ENCODE measurements at places on chromosomes 2 and 18. TPM values are rescaled to one million over a fixed set of nuclear protein-coding genes. Genes with fewer than 3 reads are reported as not detected.

Gene RPS27A
- total RNA-seq, result 945 TPM

DNA sequence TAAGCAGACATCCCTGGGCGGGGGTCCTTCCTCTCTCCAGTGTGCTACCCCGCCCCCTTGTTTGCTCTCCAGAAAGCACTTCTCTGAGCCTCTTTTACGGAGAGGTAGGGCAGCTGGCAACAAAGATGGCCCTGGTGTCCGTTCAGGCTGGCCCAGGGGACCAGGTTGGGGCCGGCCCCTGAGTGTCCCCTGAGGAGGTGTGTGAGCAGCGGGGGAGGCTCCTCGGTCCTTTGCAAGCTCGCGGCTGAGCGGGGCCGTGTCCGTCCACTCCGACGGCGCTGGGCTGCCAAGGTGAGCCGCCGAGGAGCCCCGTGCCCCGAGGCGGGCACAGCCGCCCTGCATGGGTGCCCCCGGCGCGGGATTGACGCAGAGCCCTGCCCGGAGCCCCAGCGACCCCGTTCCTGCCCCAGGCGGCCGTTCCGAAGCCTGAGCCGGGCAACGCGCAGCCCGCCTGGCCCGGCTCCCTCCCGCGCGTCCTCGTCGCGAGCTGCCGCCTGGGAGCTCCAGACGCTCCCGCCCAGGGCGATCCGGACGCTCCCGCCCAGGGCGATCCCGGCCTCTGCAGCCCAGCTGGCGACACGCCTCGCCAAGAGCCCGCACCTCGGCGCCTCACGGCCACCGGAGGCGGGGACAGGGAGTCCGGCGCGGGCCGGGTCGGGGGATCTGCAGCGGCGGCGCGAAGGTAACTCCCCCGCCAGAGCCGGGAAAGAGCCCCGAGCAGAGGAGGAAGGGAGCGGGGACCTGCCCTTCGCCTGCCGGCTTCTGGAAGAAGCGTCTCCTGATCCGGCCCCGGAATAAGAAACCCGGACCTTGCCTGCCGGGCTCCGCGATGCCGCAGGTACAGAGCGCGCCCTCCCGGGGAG, at the start of gene PROKR1:
TSS of gene PROKR1 (plus strand) at position 569 of the 863 bp plus-strand sequence. CDS start 2,243 bp downstream, outside the sequence.
- peaks cover 72% of the 10 kb centered on the region for H3K27me3 ChIP-seq
- H3K4me1 ChIP-seq, result peaks cover 12% of the 10 kb centered on the region
- H3K4me3 ChIP-seq, result peak within 1 kb of the TSS; percentile 39
- H3K36me3 ChIP-seq, result peaks cover 1% of the 10 kb centered on the region

- no peaks in the 10 kb centered on the region for H3K4me1 ChIP-seq
- H3K27ac ChIP-seq, result no peak overlapping the region
- H3K27me3 ChIP-seq, result peaks cover 15% of the 10 kb centered on the region
- H3K4me3 ChIP-seq, result no peak overlapping the region
- no peaks in the 10 kb centered on the region for H3K36me3 ChIP-seq
Measured at GRCh38 chr2:85111819-85112281, 21.3 kb upstream of the TCF7L1 start.

Gene NPPC
- total RNA-seq, result not detected

Gene ARL4C
- 292 TPM for total RNA-seq

- DNase-seq, result no peak
- no peaks in the 10 kb centered on the region for H3K4me1 ChIP-seq
- peaks cover 7% of the 10 kb centered on the region for H3K27me3 ChIP-seq
- no peak overlapping the region for H3K27ac ChIP-seq
Measured at GRCh38 chr2:11708106-11708505, 38.1 kb upstream of the NTSR2 start.

Gene TMEM17
- total RNA-seq, result not detected

Gene ADRA2B
- 0.06 TPM for total RNA-seq

Gene CFAP65
- total RNA-seq, result not detected

GRCh38 chr2:12607971-12608370, 108.8 kb upstream of the TRIB2 start:
- H3K27me3 ChIP-seq, result peaks cover 8% of the 10 kb centered on the region
- H3K4me3 ChIP-seq, result no peak overlapping the region
- DNase-seq, result no peak
- no peak overlapping the region for H3K27ac ChIP-seq

Gene FBXO15
- total RNA-seq, result 0.89 TPM

DNA sequence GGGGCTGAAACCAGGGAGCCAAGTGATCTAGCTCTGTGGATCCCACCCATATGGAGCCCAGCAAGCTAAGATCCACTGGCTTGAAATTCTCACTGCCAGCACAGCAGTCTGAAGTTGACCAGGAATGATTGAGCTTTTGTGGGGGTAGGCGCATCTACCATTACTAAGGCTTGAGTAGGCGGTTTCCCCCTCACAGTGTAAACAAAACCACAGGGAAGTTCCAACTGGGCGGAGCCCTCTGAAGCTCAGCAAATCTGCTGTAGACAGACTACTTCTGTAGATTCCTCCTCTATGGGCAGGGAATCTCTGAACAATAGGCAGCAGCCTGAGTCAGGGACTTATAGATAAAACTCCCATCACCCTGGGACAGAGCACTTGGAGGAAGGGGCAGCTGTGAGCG, 96.7 kb downstream of the CCDC148 start:
- H3K36me3 ChIP-seq, result no peaks in the 10 kb centered on the region
- no peak for DNase-seq

DNA sequence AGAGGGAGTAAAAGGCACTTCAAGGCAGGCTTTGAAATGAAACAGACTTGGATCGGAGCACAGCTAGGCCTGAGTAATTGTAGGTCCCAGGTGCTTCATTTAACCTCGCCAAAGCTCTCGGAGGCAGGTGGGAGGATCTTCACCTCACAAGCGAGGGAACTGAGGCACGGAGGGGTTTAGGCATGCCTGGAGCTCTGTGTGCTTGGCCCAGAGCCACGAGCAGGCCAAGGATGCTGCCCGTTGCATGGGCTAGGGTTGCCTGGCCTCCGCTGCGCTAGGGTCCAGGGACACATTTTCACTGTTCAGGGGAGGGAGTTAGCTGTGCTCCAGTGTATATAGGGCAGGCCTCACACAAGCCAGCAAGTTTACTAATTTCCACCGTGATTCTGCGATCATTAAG, 11.2 kb downstream of the TMEM37 start:
- no peak overlapping the region for H3K4me3 ChIP-seq
- H3K27me3 ChIP-seq, result no peaks in the 10 kb centered on the region

Gene EMILIN2
- total RNA-seq, result 18.6 TPM

GRCh38 chr2:237320801-237321560, 93.0 kb downstream of the COL6A3 start:
- no peak for DNase-seq
- no peaks in the 10 kb centered on the region for H3K27me3 ChIP-seq
- H3K4me1 ChIP-seq, result no peaks in the 10 kb centered on the region
- H3K27ac ChIP-seq, result no peak overlapping the region

Gene NEU2
- not detected for total RNA-seq

- peaks cover 15% of the 10 kb centered on the region for H3K4me1 ChIP-seq
- peak; percentile 81 for DNase-seq
- no peaks in the 10 kb centered on the region for H3K27me3 ChIP-seq
- H3K27ac ChIP-seq, result peak overlapping the region; percentile 86
- peak overlapping the region; percentile 10 for H3K4me3 ChIP-seq
Measured at GRCh38 chr2:174039551-174040416, 74.6 kb upstream of the SP3 start.

GRCh38 chr2:220181165-220181564, 553.7 kb downstream of the SLC4A3 start:
- H3K4me1 ChIP-seq, result no peaks in the 10 kb centered on the region
- no peak for DNase-seq
- H3K36me3 ChIP-seq, result no peaks in the 10 kb centered on the region
- H3K27me3 ChIP-seq, result no peaks in the 10 kb centered on the region
- no peak overlapping the region for H3K27ac ChIP-seq
- H3K4me3 ChIP-seq, result no peak overlapping the region

DNA sequence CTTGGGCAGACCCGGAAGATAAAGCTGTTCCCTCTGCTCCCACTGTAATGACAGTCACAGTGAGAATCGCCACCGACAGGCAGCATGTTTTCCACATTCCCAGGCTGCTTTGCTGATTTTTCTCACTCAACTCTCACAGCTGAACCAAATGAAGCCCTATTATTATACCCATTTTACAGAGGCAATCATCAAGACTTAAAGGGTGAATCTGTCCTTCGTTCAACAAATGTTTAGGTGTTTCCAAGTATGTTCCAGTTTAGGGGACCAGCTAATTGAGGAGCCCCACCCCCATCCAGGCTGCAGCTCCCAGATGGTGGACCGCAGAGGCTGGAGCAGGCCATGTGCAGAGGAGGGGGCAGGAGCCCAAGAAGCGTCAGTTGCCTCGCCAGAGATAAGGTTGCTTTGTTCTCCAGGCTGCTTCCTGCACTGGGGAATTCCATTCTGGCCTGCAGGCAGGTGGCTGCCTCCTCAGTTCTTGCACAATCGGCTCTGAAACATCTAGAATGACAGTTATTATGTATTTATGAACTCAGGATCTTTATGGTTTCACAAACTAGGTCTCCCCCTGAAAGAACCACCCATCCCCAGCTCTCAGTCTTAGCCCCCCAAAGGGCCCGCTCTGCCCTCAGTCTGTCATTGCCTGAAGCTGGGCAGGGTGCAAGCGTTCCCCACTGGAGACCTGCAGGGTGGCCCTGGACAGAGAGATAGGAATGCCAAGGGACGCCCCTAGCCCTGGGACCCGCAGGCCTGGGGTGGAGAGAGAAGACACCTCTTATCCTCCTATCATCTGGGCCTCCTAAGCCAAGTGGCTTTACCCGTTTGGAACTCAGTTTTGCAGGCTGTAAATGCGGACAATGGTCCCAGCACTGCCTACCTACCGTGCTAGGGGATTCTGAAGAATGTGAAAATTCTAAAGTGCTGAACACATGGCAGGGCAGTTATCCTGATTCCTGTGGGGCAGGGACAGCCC, 49.1 kb upstream of the MYCN start:
- no peaks in the 10 kb centered on the region for H3K36me3 ChIP-seq
- no peaks in the 10 kb centered on the region for H3K27me3 ChIP-seq
- no peak overlapping the region for H3K4me3 ChIP-seq
- DNase-seq, result no peak
- no peak overlapping the region for H3K27ac ChIP-seq
- no peaks in the 10 kb centered on the region for H3K4me1 ChIP-seq

DNA sequence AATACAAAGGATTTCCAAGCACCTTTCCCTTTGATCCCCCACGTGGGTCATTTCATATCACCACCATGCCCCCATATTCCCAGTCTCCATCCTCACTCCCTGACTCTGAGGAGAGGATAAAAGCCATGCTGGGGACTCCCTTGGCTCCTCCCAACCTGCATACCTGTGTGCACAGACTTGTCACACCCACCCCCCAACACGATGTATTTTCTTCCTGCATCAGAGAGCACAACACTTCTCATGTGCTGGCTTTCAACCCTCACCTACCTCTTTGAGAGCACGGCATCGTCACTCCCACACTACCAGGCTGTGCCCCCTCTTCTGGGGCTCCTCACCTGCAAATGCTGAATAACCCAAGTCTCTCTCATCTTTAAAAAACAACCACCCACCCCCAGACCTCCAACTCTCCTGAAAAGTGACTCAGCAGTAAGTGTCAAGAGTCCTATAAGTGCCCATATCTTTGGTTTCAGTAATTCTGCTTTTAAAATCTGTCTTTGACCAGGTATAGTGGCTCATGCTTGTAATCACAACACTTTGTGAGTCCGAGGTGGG, 53.1 kb downstream of the AP1S3 start:
- H3K27ac ChIP-seq, result no peak overlapping the region
- H3K27me3 ChIP-seq, result no peaks in the 10 kb centered on the region
- no peaks in the 10 kb centered on the region for H3K4me1 ChIP-seq
- DNase-seq, result no peak
- no peak overlapping the region for H3K4me3 ChIP-seq

DNA sequence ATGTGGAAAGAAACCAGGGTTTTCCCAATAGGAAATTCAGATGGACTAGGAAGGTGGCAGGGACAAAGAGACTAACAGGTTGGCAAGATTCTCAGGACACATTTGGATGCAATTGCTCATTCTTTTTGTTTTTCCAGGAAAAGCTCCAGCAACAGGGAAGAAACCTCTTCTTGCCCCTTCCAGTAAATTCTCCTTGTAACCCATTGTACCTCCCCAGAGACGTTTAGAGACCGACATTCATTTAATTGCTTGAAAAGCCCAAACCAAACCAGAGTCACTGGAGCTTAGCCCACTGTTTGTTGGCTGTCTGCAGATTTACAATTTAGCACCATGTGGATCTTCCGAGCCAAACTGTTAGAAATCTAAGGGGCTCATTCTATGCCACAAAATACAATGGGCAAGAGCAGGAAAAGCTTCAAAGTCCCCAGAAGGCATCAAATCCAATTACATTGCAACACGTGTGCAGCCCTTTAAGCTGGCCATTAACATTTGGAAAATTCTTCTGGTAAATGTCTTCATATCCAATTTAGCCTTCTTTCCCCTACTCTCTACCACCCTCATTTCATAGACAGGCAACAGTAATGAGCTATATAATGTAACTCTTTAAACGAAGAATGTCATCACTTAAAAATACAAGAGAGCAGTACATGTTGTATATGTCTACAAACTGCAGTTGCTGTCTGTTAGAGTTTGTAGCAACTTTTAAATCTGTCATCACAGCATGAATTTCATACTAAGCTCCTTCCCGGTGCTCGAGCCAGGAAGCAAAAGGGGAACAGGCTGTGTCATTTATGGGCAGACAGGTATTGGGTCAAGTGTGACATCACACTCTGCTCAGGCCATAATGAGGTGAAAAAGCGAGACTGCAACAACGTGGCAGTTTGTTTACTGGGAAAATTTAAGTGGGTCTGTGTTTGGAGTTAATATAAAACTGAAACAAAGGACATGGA, 235.6 kb upstream of the HNRNPA3 start:
- peaks cover 8% of the 10 kb centered on the region for H3K27me3 ChIP-seq
- H3K4me1 ChIP-seq, result no peaks in the 10 kb centered on the region
- H3K36me3 ChIP-seq, result no peaks in the 10 kb centered on the region
- no peak overlapping the region for H3K4me3 ChIP-seq
- H3K27ac ChIP-seq, result no peak overlapping the region

Gene SIX3
- total RNA-seq, result not detected

DNA sequence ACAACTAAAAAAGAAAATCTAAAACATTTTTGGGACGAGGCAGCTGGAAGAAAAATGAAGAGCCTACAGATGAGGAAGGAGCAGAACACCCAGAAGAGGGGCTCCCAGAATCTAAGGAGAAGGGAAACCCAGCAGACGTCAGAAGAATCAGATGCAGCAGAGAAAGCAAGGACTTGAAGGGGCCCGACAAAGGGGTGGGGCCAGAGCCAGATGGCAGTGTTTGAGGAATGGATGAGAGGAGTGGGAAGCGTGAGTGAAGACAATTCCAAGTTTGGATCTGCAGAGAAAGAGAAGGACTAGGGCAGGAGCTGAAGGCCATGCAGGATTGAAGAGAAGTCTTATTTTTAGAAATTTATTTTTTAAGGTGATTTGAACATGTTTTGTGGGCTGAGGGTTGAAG, 19.3 kb downstream of the PTMA start:
- peaks cover 5% of the 10 kb centered on the region for H3K36me3 ChIP-seq
- no peak overlapping the region for H3K27ac ChIP-seq
- DNase-seq, result no peak
- H3K4me3 ChIP-seq, result no peak overlapping the region
- H3K27me3 ChIP-seq, result no peaks in the 10 kb centered on the region

Measured in activated CD4-positive, alpha-beta T cell treated with anti-CD3 and anti-CD28 coated beads, Interleukin-2, amount 10 ng/mL, durations not matched to agents 7 days and 5 days (primary cell).